Stimulated activated CD8-positive, alpha-beta memory T cell treated with anti-CD3 and anti-CD28 coated beads, Interleukin-15, amount 100 ng/mL, for 1 hour (primary cell): ENCODE measurements at places on chromosomes 6 and 20.

GRCh38 chr6:16901782-16902181 is 140.5 kb upstream of the ATXN1 start:
- DNase-seq, result no peak

- DNase-seq, result no peak
Measured at GRCh38 chr6:47785182-47785581, 3.4 kb downstream of the OPN5 start.

DNA sequence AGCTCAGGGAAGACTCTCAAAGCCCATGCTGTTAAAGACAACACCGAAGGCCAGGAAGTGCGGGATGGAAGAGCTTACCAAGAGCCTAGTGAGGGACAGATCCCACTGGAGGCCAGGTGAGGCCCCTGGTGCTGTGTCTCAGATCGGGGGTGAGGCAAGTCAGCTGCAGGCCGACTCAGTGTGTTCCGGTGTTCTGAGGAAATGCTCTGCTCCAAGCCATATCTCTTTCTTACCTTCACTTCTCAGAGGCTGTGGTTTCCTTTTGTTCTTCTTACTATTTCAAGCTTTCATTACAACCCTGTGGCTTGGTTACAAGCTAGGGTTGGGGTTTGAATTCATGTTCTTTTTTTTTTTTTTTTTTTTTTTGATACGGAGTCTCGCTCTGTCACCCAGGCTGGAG is 114.3 kb upstream of the ZFP64 start:
- DNase-seq, result no peak

DNA sequence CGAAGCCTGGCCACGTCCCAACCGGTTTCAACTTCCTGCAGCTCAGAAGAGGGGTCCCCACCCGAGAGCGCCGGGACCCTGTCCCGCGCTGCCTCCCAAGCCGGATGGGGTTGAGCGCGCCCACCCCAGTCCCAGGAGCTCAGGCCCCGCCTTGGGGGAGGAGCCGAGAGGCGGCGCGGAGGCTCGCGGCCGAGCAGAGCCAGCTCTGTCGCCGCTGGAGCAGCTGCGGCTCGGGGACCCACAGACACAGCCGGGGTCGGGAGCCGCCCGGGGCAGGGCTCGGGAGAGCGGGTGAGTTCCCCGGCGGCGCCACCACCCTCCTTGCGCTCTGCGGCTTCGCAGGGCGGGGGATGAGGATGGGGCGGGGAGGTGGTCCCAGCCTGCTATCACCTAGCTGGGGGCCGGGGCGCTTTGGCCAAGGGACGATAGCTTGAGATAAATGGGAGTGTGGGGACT is at the start of gene PPP1R16B:
PPP1R16B (plus strand) TSS at position 196 of the 456 bp plus-strand sequence. CDS start 30,229 bp downstream, outside the sequence.
- peak; percentile 59 for DNase-seq

- DNase-seq, result no peak
Measured at GRCh38 chr6:115001731-115002350, 659.0 kb upstream of the HS3ST5 start.

DNA sequence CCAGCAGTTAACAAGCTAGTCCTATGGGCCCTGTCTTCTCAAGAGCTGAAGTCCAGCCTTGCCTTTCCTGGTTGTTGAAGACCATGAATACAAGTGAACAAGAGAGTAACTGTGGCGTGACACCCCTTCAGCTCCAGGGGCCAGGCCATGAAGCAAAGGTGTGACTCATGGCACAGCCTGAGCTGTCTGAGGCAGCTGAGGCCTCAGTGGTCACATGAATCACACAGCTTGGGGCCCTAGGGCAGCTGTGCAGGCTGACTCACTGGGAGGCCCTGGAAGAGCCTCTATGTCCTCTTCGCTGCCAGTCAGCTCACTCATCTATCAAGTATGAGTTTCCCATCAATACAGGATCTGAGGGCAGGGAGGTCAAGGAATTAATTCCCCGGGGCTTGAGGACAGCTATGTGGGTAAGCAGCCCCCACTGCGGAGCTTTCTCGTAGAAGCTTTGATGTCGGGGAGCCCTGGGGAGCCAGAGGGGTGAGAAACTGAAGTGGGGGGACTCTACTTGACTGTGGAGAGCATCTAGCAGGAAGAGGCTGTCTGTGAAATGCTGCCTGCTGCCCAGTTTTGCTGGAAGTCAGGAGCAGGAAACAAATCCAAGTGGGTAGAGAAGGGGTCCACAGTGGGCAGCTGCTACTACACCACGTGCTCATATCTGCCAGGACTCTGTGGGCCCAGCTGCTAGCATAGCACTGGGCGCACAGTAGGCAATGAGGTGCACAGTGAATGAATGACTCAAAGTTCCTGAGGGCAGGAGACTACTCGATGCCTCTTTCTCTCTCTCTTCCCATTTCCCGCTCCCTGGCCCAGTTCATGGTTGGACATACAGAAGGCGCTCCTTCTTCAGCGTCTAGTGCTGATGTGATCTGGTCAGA is 13.7 kb upstream of the FAM83C start:
- DNase-seq, result no peak

- no peak for DNase-seq
Measured at GRCh38 chr6:56724455-56724854, 81.8 kb upstream of the DST start.

DNA sequence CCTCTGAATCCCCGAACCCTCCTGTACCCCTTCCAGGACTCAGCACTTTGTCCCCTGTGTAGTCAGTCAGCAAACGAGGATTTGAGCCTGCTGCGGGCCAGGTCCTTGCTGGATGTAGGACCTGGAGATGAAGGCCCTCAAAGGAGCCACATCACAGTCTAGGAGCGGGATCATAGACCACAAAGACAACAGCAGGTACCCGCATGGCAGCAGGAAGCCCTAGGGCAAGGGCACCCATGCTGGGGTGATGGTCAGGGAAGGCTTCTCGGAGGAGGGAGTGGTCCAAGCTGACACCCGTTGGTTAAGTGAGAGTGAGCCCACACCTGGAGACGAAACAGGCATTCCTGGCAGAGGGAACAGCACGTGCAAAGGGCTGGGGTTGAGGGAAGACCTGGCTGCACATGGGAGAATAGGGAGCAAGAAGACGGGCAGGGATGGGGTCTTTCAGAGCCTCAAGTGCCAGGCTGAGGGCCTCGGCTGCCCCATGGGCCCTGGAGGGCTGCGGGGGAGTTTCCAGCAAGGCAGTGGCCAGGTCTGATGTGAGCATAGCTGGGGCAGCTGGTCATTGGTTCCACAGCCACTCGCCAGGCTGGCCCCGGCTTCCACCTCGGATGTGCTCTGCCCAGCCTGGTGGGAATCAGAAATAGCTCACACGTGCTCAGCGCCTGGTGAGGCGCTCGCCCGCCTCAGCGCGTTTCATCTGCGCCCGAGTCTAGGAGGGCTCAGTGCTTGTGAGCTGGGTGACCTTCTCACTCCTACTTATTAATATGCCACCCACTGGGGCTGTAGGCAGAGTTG is 15.0 kb downstream of the DLGAP4 start:
- DNase-seq, result no peak
